ENCODE measurements at places on chromosomes 2 and 18.

DNA sequence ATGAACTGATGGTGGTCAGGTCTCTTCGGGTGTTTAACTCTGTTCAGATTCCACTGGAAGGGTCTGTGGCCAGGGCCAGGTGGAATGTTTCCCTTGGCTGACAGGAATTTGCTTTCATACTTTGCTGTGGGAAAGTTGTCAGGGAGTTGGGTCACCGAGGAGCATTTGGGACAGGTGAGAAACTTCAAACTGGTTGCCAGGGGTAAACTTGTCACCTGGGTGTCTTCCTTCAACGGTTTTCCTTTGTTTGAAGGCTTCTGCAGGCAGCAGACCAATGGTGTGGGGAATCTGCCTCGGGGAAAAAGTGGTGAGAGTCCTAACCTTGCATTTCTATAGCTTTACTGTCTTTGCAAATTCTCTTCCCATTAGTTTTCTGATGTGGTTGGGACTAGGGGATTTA lies 92.2 kb downstream of the TGFA start:
- DNase-seq: no peak

DNA sequence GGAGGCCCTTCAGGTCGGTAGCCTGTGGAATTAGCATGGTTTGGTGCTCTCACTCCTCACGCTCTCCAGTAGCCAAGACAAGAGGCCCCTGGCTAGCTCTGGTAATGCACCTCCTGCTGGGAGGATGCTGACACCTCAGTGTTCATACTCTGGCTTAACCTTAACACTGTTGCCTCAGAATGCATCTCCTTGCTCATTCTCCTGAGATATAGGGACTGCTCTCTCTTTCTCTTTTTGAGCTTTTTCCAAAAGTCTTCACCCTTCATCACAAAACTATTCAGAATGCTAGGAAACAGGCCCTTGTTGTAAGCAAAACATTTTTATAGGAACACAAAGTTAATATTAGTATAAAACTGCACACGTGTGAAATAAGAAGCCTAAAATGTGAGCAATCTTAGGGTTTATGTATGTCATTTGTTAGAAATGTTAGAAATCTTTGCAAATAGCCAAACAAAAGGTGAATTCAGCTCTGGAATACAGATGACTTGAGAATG lies 17.3 kb upstream of the IMPA2 start:
- DNase-seq: no peak

DNA sequence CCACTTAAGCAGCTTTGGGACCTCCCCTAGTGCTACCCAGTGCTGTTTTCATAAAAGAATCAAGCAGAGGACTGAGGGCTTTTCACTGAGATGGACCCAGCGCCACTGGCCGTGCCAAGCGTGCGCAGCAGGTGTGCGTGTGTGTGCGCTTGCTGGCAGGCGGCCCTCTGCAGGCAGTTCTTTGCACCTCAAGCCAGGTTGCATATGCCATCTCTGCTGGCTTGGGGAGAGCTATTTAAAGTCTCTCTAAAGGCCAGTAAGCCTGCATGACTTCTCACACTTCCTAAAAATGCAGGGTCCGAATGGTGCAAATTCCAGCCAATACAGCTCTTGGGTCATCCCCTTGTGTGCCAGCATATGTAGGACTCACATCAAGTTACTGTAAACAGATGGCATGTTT lies 255.5 kb downstream of the RNF152 start:
- DNase-seq: no peak

DNA sequence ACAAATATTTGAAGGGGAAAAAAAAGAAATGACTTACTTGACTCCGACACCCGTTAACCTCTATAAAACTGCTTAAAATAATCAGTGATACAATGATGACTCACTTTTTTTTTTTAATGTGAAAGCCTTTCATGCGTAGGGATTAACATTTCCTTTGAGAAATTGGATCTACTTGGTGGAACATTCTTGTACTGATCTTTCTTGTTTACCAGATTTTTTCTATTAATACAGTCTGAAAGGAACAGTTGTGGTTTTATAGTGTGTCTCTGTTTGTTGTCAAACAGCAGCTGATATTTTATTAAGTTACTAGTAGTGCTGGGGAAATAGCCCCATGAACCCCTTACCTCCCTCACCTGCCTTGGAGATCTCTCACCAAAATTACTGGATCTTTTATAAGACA lies 40.2 kb upstream of the NEB start:
- no peak for DNase-seq

DNA sequence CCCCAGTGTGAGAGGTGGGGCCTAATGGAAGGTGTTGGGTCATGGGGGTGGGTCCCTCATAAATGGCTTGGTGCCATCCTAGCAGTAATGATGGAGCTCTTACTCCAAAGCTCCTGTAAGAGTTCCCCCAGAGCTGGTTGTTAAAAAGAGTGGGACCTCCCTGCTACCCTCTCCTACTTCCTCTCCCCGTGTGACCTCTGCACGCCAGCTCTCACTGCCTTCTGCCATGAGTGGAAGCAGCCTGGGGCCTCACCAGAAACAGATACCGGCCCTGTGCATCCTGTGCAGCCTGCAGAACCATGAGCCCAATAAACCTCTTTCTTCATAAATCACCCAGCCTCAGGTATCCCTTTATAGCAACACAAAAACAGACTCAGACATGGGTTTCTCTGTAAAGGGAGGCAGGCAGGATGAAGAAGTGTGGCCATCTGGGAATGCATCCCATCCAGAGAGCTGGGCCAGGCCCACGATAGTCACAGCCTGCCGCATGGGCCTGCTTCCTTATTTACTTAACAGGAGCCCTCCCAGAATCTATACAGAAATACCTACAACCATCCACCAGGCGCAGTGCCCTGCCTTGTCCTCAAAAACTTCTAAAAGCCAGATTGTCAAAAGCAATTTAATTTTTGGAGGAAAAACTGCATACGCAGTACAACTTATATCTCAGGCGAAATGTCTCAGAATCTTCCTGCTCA lies 7.5 kb downstream of the PRLH start:
- no peak for DNase-seq

DNA sequence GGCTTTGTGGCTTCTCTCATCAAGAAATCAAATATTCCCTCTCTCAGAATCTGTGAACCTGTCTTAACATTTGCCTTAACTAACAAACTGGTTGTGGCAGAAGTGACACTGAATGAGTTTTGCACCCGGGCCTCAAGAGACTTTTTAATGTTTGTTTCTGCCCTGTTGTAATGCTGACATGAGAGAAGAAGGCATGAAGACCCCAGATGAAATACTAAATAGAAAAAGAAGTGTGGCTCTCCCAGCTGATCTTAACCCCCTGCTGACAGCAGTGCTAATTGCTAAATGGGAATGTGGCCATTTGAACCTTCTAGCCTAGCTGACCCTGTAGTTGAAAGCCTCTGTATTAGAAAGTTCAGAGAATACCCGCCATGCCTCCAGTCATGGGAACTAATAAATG lies 261.2 kb downstream of the CTNNA2 start:
- DNase-seq: no peak

GRCh38 chr18:36460854-36461253 lies 163.3 kb downstream of the FHOD3 start:
- no peak for DNase-seq

- no peak for DNase-seq
These were observed 365.2 kb downstream of the ZNF521 start for GRCh38 chr18:24986666-24987302.

- DNase-seq: no peak
These were observed 105.1 kb upstream of the MSH2 start for GRCh38 chr2:47297767-47298425.

GRCh38 chr2:64341461-64341860 lies 112.5 kb upstream of the LGALSL start:
- no peak for DNase-seq
